ENCODE measurements at places on chromosomes 2 and 18.

- DNase-seq: no peak
Measured at GRCh38 chr2:199556527-199557285, 99.0 kb upstream of the SATB2 start.

- DNase-seq: no peak
Measured at GRCh38 chr2:191316246-191316994, 71.2 kb downstream of the MYO1B start.

- no peak for DNase-seq
Measured at GRCh38 chr2:207260021-207260420, 94.3 kb upstream of the KLF7 start.

- no peak for DNase-seq
Measured at GRCh38 chr2:37892436-37893114, 32.5 kb upstream of the RMDN2 start.

DNA sequence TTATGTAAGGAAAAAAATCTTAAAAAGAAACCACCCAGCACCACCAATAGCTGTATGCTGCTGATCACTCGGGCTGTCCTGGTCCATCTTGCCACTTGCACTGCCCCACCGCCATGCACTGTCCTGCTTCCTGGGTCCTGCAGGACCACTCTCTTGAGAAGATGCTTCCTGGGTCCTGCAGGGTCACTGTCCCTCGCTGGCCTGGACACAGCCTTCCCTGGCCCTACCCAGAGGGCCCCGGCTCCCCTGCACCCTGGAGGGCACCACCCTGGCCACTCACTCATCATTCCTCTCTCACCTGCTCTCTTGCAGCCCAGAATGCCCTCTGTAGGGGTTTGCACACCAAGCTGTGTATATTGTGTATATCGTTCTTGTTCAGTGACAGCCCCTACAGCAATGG lies 2.4 kb upstream of the OTOS start:
- no peak for DNase-seq

DNA sequence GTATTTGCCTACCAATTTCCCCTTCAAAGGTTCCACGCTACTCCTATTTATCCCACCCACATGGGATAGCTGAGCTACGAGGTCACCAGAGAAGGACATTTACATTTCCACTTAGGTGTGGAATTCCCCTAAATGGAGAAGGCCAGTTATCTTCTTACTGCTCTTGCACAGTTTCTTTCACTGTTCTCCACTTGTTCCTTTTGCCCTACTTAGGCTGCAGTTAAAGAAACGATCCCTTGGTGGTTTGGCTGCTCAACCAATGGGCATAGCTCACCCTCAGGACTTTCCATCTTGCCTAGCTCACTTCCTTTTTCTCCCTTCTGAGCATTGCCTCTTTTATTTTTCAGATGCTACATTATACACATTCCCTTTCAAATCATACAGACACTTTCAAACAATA lies 11.2 kb upstream of the NABP1 start:
- no peak for DNase-seq

DNA sequence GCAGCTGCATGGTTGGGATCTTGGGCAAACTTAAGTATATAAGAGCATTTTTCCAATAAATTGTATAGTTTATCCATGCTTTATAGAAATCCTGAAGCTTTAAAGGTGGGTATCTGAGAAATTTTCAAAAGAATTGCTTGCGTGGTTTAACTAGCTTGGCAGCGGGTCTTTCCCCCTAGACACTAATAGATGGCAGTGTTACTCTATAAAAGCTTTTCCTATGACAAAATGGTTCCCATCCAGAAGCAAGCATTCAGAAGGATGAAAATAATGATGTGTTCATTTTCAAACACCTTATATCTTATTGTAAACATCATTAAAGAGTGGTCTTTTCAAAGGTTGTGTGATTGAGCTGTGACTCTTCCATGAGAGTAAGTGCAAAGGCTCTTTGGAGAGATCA lies 45.9 kb downstream of the KDM3A start:
- DNase-seq: no peak

DNA sequence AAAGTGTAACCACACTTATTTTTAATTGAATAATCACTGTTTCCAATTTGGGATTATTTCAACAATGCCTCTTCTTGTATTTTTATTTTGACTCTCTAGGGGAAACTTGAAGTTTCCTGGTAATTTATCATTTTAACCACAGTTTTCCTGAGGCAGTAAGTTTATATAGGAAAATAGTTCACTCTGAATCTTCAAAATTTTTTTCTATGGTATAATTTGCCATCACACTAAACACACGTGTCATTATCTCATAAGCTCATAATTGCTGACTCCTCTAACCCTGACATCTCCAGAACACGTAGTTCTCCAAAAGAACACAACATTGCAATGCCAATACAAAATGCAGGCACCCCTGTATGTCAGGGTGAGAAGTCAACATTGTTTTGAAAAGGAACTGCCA lies 102.2 kb upstream of the FZD7 start:
- no peak for DNase-seq

DNA sequence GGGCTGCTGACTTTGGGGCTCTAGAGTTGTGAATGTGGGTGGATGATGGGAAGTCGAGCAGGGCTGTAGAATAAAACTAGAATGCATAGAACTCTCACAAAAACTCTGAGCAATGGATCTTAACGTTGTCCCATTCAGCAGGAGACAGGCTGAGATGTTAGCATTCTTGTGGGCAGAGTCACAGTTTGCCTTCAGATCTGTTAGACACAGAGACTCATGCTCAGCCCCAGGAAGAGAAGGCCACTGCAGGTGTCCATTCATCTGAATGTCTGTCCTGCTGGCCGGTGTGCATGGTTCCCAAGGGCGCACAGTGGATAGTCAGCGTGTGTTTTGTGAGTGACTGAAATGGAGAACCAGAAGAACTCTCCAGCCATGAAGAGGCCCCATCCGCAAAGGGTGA lies 111.3 kb downstream of the TSN start:
- DNase-seq: no peak

DNA sequence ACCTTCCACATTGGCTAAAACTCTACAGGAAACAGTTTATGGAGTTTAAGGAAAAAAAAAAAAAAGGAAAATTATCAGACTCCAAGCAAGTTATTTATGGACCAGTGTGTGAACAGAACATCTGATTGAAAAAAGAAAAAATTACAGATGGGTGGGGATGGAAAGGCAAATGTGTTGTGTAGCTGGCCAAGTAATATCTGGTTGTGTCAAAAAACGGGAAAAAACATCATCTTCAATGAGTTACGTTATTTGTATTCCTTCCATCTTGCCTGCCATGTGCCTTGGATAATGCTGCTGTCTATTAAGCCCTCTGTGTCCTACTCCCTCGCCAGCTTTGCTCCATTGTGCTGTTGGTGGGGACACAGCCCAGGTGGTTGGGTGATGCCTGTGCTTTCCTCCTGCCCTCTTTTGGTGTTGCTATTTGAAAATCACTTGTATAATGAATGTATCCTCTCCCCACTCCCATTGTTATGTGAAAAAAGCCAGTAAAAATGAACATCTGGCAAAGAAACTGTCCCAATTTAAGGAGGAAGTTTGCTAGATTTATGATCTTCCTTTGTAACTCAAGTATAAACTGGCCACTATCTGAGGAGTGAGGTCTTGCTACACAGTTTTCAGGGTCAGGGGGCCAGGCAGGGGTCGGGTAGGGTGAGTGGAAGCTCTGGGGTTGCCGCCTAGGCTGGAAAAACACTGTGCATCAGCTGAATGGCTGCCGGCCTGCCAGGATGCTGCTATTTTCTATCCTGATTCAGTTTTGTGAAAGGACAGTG lies 155.9 kb downstream of the FMNL2 start:
- DNase-seq: no peak

DNA sequence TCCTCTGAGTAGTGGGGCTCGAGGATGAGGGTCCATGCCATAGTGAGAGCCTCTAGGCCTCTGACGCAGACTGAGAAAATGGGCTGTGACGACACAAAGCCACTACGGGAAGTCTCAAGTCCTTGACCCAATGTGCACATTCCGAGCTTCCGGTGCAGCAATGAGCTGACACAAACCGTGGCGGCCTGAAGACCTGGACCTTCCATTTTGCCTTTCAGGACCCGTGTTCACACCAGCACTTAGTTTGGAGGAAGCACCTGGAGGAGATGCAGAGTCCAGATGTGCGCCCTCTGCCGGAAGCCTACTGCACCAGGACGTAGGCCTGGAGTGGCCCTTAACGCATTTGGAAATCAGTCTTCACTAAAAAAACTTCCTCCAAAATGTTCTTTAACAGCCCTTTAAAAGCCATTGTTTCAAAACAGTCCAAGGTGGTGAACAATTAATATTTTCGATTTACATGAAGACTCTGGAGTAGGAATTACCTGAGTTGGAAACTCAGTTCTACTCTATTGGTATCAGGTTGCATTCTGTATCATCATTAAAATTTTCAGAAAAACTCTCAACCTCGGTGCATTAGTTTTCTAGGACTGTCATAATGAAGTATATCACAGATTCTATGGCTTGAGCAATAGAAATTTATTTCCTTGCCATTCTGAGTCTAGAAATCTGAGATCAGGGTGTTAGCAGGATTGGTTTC lies 33.9 kb downstream of the BMP10 start:
- no peak for DNase-seq

GRCh38 chr2:180002198-180002770 lies 4.8 kb downstream of the CWC22 start:
- DNase-seq: no peak

GRCh38 chr2:150484461-150485021 lies 2.9 kb downstream of the RND3 start:
- DNase-seq: no peak

DNA sequence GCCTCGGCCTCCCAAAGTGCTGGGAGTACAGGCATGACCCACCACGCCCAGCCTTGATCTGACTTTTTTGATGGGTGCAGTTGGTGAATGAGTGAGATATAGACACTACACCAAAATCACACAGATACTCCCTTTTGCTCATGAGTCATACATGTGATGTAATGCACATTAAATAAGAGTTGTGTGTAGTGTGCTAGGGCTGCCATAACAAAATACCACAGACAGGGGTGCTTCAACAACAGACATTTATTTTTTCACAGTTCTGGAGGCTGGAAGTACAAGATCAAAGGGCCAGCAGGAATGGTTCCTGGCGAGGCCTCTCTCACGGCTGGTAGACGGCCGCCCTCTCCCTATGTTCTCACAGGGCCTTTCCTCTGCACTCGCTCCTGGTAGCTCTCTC lies 46.6 kb downstream of the GBX2 start:
- DNase-seq: no peak

All from cerebellar nuclear complex (tissue), 1 donor.